ENCODE measurements at places on chromosomes 12 and 14.

DNA sequence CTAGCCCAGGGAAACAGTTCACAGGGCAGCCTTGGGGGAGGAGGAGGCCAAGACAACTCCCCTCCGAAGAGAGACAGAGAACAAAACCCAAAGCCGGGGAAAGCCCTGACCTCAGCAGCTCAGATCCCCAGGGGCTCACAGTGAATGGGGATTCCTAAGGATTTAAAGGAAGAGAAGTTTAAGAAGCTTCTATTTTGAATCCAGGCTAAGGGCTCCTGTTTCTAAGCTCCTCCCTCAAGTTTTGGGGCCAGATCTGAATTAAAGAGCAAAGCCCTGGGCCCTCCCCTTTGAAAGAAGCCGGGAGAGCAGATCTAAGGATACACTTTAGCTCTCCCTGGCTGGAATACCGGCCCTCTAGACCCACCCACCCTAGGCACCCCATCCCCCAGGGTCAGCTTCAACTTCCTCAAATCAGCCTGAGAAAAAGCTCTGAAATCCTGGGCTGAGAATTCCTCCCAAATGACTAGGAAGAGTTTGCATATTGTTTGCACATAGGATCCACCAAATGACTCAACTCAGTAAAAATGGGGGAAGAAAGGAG is 3.9 kb downstream of the KDM2B start:
- peak; percentile 66 for DNase-seq

DNA sequence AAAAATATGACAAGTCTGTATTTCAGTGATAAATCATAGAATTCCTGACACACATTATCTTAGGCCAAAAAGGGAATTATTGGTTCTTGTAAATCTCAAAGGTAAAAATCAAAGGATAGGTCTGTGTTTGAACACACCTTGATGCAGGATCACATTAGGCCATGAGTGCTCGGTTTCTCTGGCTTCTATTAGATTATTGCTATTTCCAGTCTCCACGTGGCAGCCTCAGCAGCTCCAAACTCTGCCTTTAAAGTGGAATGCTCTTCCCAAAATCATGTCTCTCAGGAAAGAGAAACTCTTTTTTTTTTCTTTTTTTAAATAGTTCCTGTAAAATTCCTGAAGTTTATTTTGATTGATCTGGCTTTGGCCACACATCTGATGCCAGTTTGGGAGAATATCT is 105.6 kb upstream of the FRMD6 start:
- no peak for DNase-seq

- DNase-seq: no peak
Observed at GRCh38 chr12:50711121-50711520, 52.8 kb upstream of the ATF1 start.

- no peak for DNase-seq
Observed at GRCh38 chr14:100673085-100673806, 53.4 kb upstream of the DLK1 start.

GRCh38 chr14:67919259-67920032 is 99.9 kb downstream of the RAD51B start:
- DNase-seq: peak; percentile 11

GRCh38 chr12:103833891-103834290 is 7.1 kb downstream of the NT5DC3 start:
- DNase-seq: no peak

GRCh38 chr12:99455350-99456035 is 192.1 kb upstream of the GARIN6 start:
- DNase-seq: peak; percentile 60

DNA sequence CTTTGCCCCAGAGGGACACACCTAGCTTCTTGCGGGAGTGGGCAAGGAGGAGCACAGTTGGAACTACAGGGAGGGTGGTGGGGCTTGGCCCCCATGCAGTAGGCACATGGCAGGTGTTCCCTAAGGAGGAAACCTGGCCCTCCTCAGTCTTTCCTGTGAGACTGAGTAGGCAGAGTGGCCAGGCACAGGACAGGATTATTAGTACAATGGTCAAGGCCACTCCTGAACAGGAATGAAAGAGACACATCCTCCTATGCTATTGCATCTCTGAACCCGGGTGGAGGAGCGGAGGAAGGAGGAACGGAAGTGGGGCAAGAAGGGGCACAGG is 846 bp downstream of the MYO1A start:
- DNase-seq: no peak

- DNase-seq: peak; percentile 87
Observed at GRCh38 chr14:54683882-54684794, 117.2 kb downstream of the SAMD4A start.

DNA sequence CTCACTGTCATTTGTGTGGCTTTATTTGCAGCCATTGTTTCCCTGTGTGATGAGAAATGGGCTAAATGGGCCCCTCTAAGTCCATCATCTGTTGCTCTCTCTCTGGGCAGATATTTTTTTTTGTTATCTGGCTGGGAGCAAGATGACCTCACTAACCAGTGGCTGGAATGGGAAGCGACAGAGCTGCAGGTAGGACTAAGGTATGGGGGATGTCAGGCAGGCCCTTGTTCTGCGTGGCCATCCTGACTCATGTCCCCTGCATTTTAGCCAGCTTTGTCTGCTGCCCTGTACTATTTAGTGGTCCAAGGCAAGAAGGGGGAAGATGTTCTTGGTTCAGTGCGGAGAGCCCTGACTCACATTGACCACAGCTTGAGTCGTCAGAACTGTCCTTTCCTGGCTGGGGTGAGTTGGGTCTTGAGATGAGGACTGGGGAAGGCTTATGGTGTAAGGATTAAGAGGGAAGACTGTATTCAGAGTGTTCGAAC is 1.3 kb downstream of the MARS1 start:
- DNase-seq: peak; percentile 41

DNA sequence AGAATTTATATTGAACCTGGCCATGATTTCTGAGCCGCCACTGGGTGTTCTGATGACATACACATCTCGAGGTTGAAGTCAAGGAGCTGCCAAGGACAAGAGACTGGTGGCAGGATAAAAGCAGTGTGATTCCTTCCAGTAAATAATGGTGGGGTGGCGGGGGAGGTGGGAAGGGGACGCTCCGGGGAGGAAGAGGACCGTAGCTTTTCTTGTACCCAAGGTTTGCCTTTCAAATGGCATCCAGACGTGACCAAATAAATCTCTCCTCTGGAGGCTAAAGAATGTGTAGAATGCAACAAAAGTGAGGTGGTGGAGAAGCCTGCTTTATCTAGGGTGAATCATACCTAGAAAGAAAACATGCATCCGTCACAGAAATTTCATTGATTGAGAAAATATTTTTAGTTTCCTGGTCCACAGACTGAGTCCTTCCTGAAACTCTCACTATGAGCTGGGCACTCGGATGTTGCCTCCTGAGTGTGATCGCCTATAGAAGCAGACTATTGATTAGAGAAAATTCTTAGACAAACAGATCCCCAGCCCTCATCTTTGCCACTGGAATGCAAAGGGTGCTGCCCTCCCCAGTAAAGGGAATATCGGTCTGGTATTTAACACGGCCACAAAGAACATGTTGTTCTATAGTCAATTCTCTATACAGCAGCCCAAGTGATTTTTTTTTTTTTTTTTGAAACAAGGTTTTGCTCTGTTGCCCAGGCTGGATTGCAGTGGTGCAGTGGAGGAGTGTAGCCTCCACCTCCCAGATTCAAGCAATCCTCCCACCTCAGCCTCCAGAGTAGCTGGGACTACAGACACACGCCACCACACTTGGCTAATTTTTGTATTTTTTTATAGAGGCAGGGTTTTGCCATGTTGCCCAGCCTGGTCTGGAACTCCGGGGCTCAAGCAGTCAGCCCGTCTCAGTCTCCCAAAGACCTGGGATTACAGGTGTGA is 112.1 kb downstream of the DPF3 start:
- DNase-seq: peak; percentile 84
